Testis (tissue), 5 donors: ENCODE measurements at places on chromosomes 6 and 20. TPM values are rescaled to one million over a fixed set of nuclear protein-coding genes. Genes with fewer than 3 reads are reported as not detected.
A peak's percentile ranks its signal among the peaks of the same experiment; 100 is the strongest.

DNA sequence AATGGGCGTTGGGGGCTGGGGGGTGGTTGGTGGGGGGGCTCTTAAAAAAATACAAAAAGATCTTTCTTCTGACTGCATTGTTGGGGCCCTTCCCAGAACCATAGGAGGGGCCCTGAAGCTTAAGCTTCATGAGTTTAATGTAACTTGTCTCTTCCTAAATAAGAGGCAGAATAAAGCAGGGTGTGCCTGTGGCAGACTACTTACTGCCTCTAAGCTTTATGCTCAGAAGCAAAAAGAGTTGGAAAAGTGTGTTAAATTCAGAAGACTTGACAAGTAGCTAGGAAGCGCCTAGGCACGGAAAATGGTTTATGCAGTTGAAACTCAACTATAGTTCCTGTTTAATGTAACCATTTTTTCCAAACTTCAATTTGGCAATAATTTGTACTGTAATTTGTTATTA, 44.5 kb downstream of the TIAM2 start:
- no peak for DNase-seq

- no peak for DNase-seq
Observed at GRCh38 chr20:61117725-61118124, 134.3 kb upstream of the CDH4 start.

MCCD1 gene
- polyA plus RNA-seq: not detected

- peak; percentile 24 for DNase-seq
Observed at GRCh38 chr20:20711413-20711812, 1.0 kb downstream of the RALGAPA2 start.

DEFB121 gene
- polyA plus RNA-seq: 6.2 TPM

CEP162 gene
- polyA plus RNA-seq: 8.6 TPM

DNA sequence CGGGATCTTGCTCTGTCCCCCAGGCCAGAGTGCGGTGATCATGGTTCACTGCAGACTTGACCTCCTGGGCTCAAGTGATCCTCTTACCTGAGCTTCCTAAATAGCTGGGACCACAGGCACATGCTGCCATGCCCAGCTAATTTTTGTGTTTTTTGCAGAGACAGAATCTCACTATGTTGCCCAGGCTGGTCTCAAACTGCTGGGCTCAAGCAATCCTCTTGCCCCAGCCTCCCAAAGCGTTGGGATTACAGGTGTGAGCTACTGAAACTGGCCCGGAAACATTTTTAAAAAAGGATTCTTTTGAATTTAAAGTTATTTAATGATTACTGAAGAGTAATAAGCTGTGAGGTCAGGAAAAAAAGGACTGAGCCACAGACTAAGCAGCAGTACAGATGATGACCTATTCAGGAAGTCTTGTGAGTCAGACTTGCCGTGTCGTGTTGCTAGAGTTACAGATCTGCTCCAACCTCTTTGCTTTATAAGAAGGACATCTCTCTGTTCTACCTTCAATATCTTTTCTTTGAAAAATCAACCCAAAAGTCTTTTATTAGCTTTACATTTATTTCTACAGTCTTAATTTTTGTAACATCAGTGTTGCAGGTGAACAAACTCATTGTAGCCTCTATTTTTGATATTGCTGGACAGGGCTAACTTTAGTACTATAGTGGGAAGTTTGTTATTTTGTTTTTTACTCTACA, 108.7 kb downstream of the NCOA3 start:
- peak; percentile 22 for DNase-seq

DSP gene
- polyA plus RNA-seq: 4.5 TPM

- no peak for DNase-seq
Observed at GRCh38 chr20:62428396-62429295, 1.3 kb upstream of the RBBP8NL start.

GRCh38 chr6:113112086-113112485, 745.1 kb upstream of the MARCKS start:
- DNase-seq: no peak

GRCh38 chr20:57701090-57701489, 8.7 kb downstream of the PMEPA1 start:
- no peak for DNase-seq

GRCh38 chr6:54072635-54073313, 38.5 kb upstream of the MLIP start:
- DNase-seq: no peak

- no peak for DNase-seq
Observed at GRCh38 chr6:136508725-136509392, 41.4 kb downstream of the MAP7 start.

DNA sequence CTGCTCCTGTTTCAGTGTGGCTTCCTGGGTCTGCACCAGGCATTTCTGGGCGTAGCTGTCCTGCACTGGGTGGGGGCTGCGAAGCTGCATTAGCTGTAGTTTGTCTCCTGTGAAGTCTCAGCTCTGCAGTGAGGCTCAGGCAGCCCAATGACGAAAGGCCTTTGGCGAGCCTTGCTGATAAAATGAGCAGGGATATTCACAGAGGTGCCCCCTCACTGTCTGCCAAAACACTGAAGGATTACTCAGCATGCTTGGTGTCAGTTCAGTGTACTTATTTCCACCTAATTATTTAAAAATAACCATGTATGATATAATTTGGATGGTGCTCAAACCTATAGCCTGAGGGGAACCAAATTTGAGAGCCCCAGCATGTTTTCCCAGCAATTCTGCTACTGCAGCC, 73.5 kb downstream of the ECT2L start:
- no peak for DNase-seq

DNA sequence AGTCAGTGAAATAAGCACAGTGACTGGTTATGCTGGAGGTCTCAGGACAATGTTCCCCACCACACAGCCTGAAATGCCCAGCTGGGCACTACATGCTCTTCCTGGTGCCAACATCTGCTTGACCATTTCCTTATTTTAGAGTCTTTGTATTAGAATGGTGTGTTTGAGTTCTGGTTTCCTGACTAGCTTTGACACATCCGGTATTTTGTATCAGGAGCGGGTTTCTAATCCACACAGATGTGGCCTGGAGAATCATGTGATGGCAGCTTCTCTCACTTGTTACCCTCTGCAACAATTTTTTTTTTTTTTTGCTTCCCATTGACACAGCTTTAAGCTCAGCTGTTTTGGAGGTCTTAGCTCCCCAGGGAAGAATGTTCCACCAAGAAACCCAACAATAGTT, 164.5 kb upstream of the CST7 start:
- DNase-seq: no peak

DNA sequence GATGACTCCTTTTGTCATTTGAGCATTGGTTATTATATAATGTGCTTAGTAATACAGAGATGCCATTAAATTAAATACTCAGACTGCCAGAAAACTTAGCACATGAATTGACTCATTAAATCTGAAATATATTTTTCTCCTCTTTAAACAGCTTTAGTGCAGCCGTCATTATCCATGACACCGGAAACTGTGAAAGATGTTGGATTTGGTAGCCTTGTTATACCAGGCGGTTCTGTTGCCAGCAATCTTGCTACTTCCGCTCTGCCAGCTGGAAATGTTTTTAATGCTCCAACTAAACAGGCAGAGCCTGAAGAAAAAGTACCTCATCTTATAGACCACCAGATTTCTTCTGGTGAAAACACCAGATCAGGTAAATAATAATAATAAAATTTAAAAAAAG, 97.6 kb downstream of the SCAF8 start:
- DNase-seq: no peak

GRCh38 chr6:158631678-158632537, 12.6 kb downstream of the DYNLT1 start:
- peak; percentile 80 for DNase-seq

FERMT1 gene
- polyA plus RNA-seq: 1.8 TPM

DNA sequence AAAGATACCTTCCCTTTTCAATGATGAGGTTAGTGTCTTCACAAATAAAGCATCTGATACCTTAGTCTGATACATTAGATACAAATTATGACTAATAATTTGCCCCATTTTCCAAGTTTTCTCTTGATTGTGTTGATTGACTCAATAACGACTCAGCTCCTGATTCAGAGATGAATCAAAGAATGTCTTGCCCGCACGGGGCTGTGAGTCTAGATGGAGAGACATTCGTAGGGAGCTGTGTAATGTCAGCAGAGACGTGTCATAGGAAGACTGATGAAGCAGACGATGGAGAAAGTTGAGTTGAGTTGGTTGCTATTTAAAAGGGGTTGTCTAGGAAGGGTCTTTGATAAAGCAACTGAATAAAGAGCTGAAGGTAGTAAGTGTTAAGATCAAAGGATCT, 78.2 kb downstream of the TSHZ2 start:
- DNase-seq: no peak

DNA sequence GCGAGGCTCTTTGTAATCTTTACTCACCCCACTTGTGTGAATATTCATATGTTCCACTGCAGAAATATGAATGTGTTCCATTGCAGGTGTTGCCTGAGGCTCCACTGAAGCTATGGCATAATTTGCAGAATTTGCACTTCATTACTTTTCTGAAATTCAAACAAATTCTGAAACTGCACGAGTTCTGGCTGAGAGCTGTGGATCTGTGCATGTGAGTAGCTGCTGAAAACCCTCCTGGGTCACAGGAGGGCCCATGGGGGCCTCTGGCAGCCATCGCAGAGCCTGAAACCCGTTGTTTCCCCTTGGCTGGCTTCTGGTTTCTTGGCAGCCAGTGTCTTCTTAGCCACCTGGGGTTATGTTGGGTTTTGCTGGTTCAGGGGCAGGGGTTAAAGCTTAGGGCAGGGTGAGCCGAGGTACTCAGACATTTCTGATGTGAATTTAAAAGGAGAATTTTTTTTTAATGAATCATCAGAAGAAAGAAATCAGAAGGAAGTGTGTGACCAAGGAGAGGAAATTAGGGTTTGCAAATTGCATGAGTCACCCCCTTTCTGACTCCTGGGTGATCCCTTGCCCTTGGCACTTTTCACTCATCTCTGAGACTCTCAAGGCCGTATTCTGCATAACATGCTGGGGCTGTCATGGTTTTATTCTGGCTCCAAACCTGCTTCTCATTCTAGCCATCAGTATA, 40.6 kb downstream of the TOX2 start:
- no peak for DNase-seq

GRCh38 chr6:33061987-33062386, 11.5 kb downstream of the HLA-DPA1 start:
- DNase-seq: no peak

EDEM2 gene
- 15.7 TPM for polyA plus RNA-seq

- DNase-seq: no peak
Observed at GRCh38 chr6:6057442-6058053, 50.8 kb upstream of the NRN1 start.

- no peak for DNase-seq
Observed at GRCh38 chr6:10262505-10262904, 152.4 kb downstream of the TFAP2A start.

SAMD10 gene
- 3.9 TPM for polyA plus RNA-seq

DNA sequence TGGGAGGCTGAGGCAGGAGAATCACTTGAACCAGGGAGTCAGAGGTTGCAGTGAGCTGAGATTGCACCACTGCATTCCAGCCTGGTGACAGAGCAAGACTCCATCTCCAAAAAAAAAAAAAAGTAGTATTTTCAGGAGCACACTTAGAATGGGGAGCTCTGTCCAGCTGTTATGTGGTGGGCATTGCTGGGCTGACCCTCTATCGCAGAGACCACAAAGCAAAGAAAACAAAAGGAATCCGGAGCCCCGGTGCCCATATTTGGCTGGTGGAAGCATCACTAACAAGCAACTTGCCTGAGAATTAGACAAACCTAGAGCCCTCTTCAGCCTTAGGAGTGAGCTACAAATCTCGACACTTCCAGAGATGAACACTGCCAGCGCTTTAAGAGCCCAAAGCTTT, 137.3 kb upstream of the GPR6 start:
- no peak for DNase-seq

GRCh38 chr6:116374586-116374985, 3.8 kb downstream of the DSE start:
- no peak for DNase-seq

SLC22A16 gene
- 49.5 TPM for polyA plus RNA-seq

GRCh38 chr6:2745246-2745645, 5.5 kb downstream of the MYLK4 start:
- no peak for DNase-seq

- DNase-seq: no peak
Observed at GRCh38 chr6:32108727-32109113, 418 bp downstream of the TNXB start.

HAO1 gene
- not detected for polyA plus RNA-seq

RAET1G gene
- 0.30 TPM for polyA plus RNA-seq

GRCh38 chr20:40865095-40865494, 163.5 kb upstream of the TOP1 start:
- no peak for DNase-seq

PGC gene
- 0.42 TPM for polyA plus RNA-seq

DNA sequence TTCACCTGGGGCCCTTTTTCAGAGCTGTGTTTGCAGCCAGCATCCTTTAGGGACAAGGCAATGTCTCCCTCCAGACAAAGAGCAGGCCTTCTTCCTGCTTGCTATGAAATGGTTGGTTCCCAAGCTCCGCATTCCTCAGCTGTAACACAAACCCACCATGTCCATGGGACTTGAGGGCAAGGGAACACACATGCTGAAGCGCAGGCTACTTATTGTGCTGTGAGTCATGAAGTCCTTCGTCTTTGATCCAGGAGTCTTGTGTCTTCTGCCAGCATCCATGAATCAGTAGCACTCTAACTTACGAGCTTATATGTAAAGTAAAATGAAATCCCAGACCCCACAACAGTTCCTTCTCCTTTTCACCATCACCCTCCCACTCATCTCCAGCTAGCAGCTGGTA, 59.0 kb downstream of the ANKRD60 start:
- DNase-seq: no peak

GABRR1 gene
- 3.4 TPM for polyA plus RNA-seq

DNA sequence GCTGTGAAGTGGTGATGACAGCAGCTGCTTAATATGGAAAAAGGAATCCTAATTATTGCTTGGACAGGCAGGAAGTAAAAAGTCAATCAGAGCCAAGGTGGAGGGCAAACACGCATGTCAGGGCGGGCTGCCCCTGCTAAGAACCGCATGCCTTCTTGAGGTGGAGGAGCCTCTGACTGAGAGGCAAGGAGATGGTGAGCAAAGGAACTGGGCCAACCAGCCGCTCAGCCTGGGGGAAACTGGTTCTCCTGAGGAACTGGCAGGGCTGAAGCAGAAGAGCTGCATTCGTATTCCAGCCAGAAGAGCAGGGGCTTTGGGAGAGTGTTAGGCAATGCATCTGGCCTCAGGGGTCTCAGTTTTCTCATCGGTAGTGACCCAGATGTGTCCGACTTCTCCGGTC, 13.1 kb upstream of the MLN start:
- no peak for DNase-seq

DNA sequence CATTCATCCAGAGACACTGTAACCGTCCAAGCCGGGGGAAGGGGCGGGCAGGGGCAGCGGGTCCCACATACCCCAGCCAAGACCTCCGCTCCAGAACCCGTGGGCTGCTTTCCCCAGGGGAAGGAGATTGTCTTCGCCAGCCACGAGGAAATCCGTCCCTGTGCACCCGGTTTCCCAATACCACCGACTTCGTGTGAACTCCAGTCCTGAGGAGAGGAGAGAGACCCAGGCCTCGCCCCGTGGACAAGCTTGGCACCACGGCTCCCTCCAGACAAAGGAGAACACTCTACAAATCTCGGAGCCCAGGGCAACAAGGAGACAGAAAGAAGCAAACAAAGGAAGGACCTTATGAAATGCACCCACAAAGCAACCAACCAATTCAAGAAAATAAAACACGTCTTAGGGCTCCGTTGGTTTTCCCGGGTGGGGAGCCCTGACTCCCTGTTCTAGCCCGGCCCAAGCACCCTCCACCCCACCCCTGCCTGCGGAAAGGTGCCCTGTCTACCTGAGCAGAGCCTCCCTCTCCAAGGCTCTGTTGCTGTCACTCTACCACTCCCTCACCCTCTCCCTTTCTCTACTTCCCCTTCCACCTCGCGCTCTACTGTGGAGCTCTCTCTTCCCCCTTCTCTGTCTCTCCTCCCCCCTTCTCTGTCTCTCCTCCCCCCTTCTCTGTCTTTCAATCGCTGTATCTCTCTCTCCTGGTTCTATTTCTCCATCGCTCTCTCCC, 1382.8 kb upstream of the DEFB115 start:
- no peak for DNase-seq

- peak; percentile 69 for DNase-seq
Observed at GRCh38 chr20:63829945-63830835, 874 bp downstream of the ZBTB46 start.

PTCRA gene
- polyA plus RNA-seq: not detected
